Colonic mucosa (tissue), 4 donors: ENCODE measurements at places on chromosomes 2 and 18. TPM values are rescaled to one million over a fixed set of nuclear protein-coding genes. Genes with fewer than 3 reads are reported as not detected.

DNA sequence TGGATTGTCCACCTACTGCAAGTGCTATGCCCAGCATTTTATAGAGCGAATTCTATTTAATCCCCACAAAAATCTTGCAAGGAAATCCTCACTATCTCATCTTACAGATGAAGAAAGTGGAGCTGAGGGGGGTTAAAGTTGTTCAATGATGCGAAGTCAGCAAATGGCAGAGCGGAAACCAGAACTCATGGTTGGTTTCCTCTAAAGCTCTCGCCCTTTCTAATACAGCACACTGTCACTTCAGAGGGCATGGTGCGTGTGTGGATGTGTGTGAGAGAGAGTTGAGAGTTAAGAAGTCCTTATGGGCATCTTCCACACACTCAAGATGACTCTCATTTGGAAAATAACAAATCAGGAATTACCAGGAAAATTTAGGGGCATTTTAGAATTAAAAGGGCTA is 78.4 kb downstream of the TGFA start:
- no peak for DNase-seq

DNA sequence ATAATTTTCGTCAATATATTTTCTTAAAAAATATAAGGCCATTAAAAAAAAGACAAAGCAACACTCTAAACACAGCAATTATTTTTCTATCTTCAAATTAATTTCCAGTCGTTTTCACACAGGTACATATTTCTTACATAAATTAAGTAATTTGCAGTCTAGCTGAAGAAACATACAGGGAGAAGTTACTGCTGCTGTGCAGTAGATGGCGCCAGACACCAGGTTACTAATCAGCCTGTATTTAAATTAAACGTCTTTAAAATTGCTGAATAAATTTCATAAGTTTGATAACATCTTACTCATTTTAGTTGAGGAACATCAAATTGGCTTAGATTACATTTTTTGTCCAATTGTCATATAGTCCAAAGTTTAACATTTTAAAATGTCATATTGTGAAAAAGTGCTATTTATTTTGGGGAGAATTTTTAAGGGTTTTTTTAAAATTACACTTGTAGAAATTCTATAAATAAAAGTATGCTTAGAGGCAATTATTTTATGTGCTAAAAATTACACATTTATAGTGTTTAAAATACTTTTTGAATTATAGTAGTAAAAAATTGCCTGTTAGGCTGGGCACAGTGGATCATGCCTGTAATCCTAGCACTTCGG is 88.4 kb downstream of the PMAIP1 start:
- peak; percentile 31 for DNase-seq

- DNase-seq, result no peak
These were observed 567.2 kb downstream of the TMX3 start for GRCh38 chr18:68147728-68148127.

GRCh38 chr18:62953663-62954062 is 238.3 kb downstream of the PHLPP1 start:
- DNase-seq, result no peak

GRCh38 chr2:209808521-209808920 is 36.9 kb downstream of the UNC80 start:
- DNase-seq, result no peak

Gene ANKRD36
- 16.6 TPM for total RNA-seq
